ENCODE measurements at places on chromosomes 6 and 20.

GRCh38 chr20:56247954-56248782 is at the start of gene MC3R:
Gene MC3R (plus strand): TSS chr20:56248732. CDS start chr20:56248844, 112 bp downstream.
- DNase-seq, result peak; percentile 66

DNA sequence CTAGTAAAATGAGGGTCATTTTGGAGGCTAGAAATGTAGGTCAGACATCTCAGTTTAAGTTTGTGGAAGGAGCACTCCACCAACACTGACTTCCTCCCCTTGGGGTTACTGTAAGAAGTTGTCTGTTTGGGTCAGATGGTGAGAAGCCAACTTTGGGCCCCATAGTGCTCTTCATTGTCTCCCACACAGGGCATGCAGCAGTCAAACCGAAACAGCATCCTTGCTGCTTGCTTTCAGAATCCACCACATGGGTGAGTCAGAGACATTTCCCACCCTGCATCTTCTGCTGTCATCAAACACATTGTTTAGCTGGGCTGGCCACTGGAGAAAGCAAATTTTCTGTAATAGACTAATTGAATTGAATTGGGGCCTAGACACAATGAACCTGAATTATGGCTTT is 16.8 kb downstream of the IL17F start:
- no peak for DNase-seq

- DNase-seq, result no peak
Measured at GRCh38 chr6:98871057-98871456, 36.7 kb downstream of the POU3F2 start.

DNA sequence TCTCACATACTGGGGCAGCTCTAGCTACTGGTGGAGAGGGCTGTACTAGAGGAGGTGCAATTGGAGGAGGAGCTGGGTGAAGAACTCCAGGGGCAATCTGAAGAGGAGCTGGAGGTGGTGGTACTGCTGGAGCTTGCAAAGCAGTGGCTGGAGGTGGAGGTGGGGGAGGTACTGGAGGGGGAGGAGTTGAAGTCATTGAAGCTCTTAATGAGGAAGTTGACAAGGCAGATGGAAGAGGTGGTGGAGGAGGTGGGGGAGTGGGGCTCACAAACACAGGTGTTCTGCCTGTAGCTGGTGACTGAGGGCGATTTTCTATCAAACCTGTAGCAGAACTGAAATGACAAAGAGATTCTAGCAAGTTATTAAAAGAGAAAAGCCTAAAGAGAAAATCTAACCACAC is 77.6 kb downstream of the WASF1 start:
- DNase-seq, result no peak

GRCh38 chr20:20524756-20525155 is 156.9 kb downstream of the INSM1 start:
- DNase-seq, result no peak

DNA sequence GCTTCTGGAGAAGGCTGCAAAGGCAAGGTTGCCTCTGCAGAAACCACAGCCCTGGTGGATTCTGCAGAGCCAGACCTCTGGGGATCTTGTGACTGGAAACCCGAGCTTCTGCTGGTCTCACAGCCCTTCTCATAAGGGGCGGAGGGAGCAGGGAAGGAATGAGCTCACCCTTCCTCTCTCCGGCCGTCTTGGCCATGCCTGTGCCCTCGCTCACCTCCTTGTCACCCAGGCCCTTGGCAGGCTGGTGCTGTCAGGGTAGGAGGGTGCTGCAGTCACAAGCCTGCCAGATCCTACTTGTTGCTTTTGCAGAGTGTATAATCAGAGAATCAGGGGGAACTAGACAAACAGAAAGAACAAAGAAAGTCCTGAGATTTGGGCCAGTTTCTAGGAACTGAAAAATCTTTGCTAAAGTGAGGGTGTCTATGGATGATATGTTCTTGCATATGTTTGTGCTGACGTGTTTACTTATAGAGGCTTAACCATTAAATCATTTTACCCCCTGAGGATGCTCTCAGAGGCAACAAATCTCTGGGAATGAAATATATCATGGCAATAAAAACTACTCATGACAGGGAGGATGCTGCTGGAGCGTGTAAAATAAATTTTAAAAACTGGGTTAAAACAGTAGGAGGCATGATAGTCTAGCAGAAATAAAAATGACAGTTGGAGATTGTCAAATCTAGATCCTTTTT is 244.9 kb upstream of the SOX4 start:
- no peak for DNase-seq

DNA sequence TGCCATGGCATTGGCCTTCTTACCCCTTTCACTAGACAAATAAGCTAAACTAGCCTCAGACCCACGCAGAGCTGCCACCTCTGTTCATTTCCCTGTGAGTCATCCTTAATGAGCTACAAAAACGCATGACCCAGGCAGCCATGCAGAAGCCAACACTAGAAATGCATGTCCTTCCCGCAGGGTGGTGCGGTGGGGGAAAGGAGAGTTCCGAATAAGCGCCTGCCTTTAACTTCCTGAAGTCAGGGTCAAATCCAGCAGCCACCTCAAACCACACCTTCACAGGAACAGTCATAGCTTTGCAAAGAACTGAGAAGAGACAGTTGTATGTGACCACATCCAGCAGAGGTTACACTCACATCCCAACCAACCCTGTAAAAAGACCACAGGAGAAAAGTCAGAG is 40.4 kb downstream of the IRF4 start:
- no peak for DNase-seq

GRCh38 chr6:139882234-139882633 is 507.8 kb upstream of the CITED2 start:
- DNase-seq, result no peak

- no peak for DNase-seq
Measured at GRCh38 chr20:62354811-62355341, 12.2 kb downstream of the LAMA5 start.

GRCh38 chr20:35796571-35796970 is 24.8 kb downstream of the PHF20 start:
- no peak for DNase-seq

- no peak for DNase-seq
Measured at GRCh38 chr20:39700528-39700927, 738.4 kb downstream of the DHX35 start.

GRCh38 chr6:139135578-139136545 is 982 bp downstream of the HECA start:
- DNase-seq, result peak; percentile 72

DNA sequence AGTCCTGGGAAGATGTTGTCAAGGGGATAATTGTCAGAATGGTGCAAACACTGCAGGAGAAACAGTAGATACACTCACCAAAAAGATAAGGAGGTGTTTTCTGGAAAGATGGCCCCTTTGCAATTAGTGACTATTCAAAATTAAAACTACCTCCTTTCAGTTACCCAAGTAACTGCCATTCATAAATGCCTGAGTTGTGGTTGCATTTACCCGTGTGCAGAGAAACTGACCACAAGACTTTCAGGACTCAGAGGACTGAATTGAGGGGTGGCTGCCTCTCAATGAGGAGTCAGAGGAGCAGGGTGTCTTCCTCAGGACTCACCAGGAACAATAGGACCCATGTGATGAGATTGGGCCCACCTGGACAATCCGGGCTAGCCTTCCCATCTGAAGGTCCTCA is 39.0 kb downstream of the GCM1 start:
- DNase-seq, result no peak

GRCh38 chr20:49400904-49401303 is 81.6 kb downstream of the KCNB1 start:
- no peak for DNase-seq

DNA sequence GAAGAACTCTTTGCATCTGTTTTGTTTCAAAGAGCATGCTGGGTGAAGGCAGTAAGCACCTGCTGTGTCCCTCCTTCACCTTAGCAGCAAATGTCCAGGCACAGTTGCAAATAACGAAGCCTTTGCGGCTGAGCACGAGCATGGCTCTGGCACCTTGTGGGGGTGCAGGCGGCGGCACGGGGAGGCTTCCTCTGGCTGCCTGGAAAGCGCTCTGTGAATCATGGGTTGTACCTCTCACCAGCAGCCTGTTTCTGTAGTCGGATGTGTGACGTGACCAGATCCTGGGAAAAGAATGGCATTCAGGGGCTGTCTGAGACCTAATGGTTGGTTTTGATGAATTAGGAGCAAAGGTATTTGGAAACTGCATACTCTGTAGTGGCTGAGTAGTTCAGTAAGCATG is 144.8 kb downstream of the DTNBP1 start:
- no peak for DNase-seq

DNA sequence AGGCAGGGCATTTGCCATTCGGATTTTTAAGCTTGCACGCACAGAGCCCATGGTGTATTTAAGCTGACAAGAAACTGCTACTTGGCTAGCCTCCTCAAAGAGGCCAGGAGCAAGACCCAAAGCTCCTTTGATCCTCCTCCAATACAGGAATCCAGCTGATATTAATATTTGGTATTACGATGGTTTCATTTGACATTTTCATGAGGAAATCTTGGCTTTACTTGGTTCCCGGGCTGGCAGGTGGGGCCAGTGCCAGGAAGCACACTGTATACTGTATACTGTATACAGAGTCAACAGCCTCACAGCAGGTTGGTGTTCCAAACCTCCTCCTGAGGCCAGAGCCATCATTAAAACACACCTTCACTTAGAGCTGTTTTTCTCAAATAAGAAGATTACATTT is 138.2 kb upstream of the ARMC2 start:
- peak; percentile 53 for DNase-seq

GRCh38 chr20:6765469-6766058 is 1.9 kb upstream of the BMP2 start:
- no peak for DNase-seq

- DNase-seq, result no peak
Measured at GRCh38 chr6:73076211-73076954, 148.9 kb downstream of the KHDC1L start.

GRCh38 chr6:52603000-52603795 is 26.3 kb upstream of the TRAM2 start:
- DNase-seq, result no peak

DNA sequence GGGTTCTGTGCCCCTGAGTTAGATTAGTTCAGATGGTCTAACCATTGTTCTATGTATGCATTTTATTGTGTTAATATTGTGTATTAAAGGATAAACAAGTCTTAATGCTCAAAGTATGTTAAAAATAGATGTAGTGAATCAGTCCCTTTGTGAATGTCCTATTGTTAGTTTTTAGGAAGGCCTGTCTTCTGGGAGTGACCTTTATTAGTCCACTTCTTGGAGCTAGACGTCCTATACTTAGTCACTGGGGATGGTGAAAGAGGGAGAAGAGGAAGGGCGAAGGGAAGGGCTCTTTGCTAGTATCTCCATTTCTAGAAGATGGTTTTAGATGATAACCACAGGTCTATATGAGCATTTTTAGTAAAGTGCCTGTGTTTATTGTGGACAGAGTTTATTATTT is 12.3 kb upstream of the HMGN4 start:
- no peak for DNase-seq

DNA sequence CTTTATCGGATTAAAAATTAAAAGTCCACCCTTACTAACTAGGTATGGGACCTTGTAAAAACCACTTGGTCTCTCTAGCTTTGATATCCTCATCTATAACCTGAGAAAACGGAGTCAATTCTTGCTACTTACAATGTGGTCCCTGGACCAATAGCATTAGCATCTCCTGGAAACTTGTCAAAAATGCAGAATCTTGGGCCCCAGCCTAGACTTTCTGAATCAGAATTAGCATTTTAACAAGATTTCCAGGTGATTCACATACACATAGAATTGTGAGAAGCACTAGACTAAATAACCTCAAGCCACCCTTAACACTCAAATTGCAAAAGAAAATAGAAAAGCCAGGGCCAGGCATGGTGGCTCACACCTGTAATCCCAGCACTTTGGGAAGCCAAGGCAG is 96.6 kb downstream of the RNGTT start:
- DNase-seq, result no peak

GRCh38 chr20:11020712-11021111 is 346.9 kb upstream of the JAG1 start:
- DNase-seq, result no peak

DNA sequence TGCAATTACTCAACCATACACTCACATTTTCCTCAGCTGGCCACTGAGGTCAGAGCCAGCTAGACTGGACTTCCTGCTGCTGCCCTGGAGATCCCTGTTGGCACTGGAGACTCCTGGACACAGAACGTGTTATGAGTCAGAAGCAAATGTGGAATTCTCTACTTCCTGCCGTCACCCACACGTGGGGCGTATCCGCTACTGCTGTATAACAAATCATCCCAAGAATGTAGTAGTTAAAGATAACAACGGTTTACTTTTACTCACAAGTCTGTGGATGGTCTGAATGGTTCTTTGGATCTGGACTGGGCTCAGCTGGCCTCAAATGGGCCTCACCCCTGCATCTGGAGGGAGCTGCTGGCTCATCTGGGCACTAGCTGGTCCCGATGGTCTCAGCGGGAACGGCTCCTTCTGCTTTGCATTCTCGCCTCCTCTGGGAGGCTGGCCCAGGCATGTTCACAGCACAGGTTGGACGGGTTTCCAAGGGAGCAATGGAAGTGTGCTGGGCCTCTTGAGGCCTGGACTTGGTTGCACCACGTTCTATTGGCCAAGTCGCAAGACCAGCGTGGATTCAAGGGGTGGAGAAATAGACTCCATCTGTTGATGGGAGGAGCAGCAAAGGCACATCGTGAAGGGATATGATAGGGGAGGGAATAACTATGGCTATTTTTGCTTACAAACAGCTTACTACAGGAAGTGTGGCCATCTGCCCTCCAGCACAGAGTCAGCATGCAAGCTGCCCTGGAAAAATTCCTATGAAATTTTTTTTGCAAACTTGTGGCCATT is 118.5 kb downstream of the SNX5 start:
- peak; percentile 72 for DNase-seq

- peak; percentile 41 for DNase-seq
Measured at GRCh38 chr6:17291778-17292177, 10.6 kb downstream of the RBM24 start.

GRCh38 chr6:47203266-47203937 is 106.3 kb downstream of the TNFRSF21 start:
- DNase-seq, result no peak

DNA sequence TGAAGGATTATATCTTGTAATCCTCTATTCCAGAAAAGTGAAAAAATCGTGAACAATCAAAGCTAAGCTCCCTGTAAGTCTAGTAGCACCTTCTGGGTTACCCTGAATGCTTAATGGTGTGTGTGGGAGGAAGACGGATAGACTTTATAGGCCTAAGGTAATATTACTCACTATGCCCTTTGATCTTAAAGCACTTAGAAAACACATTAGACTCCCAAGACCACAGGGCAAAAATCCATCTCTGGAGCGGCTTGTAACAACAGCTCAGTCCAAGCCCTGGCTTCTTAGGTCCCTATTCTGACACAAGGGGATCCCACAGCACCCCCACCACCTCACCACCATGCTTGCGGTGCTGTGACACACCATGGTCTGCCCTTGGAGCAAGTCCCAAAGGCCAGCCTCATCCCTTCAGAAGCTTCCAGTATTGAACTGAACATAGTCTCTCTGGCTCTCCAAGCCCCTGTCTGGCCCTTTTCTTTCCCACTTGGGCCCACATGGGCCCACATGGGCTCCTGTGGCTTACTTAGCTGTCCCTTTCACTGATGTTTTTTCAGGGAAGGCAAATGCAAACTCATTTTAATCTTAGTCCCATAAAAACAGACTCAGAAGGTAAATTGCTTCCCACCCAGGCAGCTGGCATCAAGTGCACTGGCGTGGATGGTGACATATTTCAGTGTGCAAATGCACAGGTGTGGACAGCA is 28.3 kb downstream of the C6orf132 start:
- DNase-seq, result peak; percentile 72

GRCh38 chr6:123805921-123806320 is 2.3 kb downstream of the NKAIN2 start:
- DNase-seq, result no peak

GRCh38 chr6:18444111-18444510 is 57.0 kb downstream of the RNF144B start:
- no peak for DNase-seq

Data from stomach (tissue), 19 donors.